ENCODE measurements at places on chromosomes 5 and 9.

DNA sequence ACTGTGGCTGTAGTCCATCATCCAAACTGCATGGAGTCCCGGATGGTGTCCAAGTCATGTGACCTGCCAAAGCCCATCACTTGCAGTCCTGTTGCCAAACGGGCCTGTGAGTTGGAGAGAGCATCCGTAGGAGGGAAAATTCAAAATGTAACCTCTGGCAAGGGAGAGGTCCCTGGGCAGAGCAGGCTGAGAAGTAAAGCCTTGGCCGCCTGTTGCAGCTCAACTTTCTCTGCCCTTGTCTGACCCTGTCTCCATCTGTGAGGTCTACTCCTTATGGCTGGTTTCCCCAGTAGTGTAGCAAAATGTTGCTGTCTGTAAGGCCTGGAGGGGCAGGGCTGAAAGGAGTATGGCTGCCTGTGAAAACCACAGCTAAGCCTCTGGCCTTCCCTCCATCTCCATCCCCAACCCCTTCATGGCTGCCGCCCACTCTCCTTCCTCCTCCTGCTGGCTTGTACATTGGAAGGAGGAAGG is 163.5 kb downstream of the SEMA6A start:
- no peak for DNase-seq

DNA sequence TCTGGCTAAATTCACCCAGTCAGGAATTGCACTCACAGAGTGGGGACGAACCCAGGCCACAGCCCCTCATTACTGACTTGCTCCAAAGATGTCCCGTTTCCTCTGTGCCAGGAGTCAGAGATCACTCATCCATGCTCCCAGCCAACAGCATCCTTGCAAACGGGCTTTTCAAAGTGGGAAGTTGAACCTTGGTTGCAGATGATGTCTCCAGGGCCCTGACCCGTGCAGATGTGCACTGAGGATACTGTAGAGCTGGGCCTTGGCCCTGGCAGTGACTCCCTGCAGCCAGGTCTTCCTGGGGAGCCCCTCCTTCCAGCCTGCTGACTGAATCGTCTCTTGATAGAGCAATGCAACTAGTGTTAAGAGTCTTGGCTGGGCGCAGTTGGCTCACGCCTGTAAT is 22.3 kb downstream of the TCF7 start:
- no peak for DNase-seq

GRCh38 chr9:78234810-78235209 is 1.1 kb upstream of the CEP78 start:
- DNase-seq: no peak

DNA sequence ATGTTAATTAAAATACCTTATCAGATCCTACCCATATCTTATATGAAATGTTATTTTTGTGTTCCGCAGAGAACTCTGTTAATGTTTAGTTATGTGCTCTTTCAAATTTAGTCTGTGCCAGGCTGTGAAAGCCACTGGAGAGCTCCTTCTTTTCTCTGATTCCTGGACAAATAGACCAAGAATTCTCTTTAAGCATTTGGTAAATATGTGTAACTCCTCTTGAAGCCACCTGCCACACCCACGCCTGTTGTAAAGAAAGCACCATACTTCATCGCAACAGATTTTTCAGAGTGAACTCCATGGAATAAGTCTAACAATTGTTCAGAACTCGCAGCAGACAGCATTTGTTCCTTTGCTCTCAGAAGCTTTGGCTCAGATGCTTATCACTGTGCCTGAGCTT is 301.1 kb downstream of the FAM170A start:
- no peak for DNase-seq

- DNase-seq: no peak
These were observed 94.6 kb downstream of the SEMA6A start for GRCh38 chr5:116479776-116480675.
